ENCODE measurements at places on chromosomes 4 and X.

GRCh38 chrX:69036674-69037573 is 128.3 kb downstream of the PJA1 start:
- no peak for DNase-seq

DNA sequence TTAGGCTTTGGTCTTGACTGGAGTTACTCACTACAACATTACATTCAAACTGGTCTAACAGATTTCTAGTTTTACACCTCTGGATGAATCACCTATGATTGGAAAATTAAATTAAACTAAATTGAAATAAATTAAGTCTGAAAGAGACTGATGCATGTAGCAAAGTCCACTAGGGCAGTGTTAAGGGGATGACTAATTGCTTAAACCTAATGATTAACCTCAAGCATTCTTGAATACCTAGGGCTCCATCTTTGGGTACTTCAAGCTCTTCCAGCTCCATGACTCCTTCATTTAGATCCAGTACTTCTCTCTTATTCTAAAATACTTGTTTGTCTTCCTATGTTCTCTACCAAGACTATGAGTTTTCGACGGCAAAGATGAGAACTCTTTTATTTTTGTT is 86.8 kb downstream of the SH2D1A start:
- DNase-seq: no peak

- no peak for DNase-seq
These were observed 17.3 kb downstream of the NIPAL1 start for GRCh38 chr4:48033825-48034413.

DNA sequence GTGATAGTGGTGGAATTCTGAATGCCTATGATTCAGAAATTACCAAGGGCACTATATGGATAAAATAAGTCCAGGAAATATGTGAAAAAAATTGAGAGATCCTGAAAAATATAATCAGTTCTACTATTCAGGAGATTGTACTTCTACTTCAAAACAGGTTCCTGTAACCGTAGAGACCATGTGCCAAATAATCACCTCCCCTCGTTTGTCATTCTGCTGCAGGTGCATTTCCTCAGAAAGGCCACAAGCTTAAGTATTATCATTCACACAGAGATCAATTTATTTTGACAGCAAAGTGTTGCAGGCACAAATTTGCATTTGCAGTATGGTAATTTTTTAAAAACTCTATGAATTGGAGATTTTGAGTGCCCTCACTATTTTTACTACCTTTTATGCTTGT is 1000.0 kb downstream of the CCSER1 start:
- DNase-seq: no peak

GRCh38 chrX:110944751-110945675 is 149.4 kb upstream of the CHRDL1 start:
- no peak for DNase-seq

DNA sequence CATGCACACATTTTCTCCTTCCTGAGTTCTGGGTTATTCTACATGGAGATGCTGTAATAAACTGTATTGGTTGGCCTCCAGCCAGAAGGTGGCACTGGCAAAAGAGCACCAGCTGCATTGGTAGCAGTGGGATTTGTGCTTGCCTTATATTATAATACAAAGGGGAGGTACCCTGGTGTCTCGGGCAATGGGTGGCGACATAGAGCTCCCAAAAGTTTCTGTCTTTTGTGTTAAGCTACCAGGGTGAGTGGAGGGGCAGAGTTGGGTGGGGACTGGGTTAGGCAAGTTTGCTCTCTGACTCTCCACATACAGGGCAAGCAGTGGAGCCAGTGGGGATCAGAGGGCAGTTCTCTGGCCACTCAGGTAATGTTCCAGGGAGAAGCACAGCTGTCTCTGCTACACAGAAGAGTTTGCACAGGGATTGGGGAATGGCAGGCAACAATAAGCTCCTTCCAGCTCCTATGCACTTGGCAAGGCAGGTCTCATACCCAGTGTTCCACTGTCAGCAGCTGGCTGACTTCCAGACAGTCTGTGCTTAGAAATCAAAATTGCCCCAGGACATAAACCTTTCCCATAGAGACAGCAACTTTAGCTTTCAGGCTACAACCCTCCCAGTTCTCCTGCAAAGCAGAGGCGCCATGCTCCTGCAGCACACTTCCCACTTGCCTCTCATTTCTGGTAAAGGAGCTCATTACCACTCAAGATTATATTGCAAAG is 463.9 kb upstream of the PCDH7 start:
- no peak for DNase-seq

- no peak for DNase-seq
These were observed 354.2 kb upstream of the FAT1 start for GRCh38 chr4:187077744-187078401.

DNA sequence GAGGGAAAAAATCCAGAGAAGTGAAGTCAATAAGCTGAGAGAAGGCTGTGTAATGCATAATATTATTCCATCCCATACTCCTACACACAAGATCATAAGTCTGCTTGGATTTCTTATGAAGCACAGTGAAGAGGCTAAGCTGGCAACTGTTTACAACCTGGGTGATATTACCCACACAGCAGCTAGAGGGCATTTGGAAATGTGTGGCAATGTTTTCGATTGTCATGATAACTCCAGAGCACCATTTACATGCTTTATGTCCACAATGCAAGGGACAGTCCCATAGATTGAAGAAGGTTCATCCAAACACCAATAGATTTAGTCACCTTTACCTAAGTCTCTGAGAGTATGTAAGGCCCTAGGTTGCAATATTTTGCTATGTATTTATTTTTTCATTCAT is 412.2 kb downstream of the PPP3CA start:
- no peak for DNase-seq

DNA sequence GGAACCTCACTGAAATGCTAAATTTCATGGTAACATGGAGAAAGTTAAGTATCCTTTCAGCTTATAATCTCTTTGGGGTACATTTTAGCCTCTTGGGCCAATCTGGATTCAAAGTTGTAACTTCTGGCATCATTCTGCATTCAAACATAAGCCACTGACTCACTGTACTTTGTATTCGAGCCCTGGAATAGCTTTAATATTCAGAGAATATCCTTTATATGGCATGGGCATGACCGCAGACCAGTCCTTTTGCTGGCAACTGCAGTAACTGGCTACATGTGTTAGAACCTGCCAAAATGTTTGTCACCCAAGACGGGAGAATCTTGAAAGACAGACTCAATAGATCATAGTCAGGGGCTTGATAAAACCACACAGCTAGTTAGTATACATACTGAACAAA is 3.3 kb downstream of the GASK1B start:
- no peak for DNase-seq

- no peak for DNase-seq
These were observed 611.1 kb downstream of the PCDH19 start for GRCh38 chrX:99798936-99799335.

DNA sequence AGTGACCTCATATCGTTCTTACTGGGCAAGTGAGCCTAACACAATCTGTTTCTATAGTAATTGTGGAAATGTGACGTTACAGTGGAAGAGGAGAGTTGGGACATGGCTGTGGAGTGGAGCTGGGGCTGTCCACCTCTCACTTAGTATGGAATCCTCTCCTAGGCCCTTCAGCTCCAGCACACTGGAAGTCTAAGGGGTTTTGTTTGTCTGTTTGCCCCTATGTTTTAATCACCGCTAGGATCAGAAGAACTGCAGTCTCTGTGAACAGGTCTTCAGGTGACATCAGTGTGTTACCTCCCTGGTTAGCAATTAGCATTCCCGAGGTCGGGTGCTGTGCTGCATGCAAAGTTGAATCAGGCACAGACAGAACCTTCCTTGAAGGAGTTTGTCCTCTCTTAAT is 49.3 kb upstream of the CLDN34 start:
- DNase-seq: no peak

GRCh38 chr4:118589471-118590055 is 95.6 kb upstream of the METTL14 start:
- no peak for DNase-seq
